HCEC 1CT (cell line): ENCODE measurements at places on chromosomes 2 and 18.
A peak's percentile ranks its signal among the peaks of the same experiment; 100 is the strongest.

- no peak for DNase-seq
These were observed 8.7 kb upstream of the BIN1 start for GRCh38 chr2:127115471-127116199.

- no peak for DNase-seq
These were observed 110.9 kb downstream of the RAPGEF4 start for GRCh38 chr2:172846551-172846950.

- DNase-seq, result no peak
These were observed 31.0 kb downstream of the GAD1 start for GRCh38 chr2:170847716-170848115.

DNA sequence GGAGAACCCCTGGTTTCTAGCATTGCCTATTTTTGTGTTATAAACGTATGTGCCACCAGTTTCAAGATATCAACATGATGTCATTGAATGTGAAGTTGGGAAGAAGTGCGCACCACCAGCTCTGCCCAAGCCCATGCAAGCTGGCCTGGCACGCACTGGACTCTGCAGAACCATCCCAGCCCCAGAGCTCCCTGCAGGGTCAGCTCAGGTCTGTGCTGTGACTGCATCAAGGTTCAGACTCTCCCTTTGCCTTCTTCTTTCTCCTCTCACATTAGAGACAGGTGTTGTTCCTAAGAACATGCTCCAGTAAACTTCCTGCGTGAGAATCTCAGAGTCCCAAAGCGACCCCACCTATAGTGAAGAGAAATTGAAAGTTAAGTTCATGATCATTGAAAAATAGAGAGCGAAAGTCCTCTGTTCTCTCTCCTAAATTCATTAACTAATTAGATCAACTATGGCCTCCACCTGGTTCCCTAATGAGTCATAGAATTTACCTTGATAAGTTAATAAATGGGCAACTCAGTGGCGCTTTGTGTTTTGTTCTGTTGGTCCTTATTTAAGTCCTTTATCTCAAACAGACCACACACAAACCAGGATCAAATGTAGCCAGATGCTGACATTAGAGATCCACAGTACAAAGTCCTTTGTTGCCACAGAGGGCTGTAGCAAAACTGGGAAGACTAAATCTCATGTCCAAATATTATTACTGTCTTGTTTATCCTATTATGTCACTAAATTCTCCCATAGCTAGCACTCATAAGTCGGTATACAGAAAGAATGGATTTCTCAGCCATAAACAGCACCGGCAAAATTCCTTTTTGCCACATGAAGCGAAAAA lies 432.3 kb downstream of the STK39 start:
- DNase-seq, result no peak

- DNase-seq, result peak; percentile 67
These were observed at the start of gene ITGA6 for GRCh38 chr2:172427256-172427989. Gene ITGA6, plus strand, starts transcription at chr2:172427586.

DNA sequence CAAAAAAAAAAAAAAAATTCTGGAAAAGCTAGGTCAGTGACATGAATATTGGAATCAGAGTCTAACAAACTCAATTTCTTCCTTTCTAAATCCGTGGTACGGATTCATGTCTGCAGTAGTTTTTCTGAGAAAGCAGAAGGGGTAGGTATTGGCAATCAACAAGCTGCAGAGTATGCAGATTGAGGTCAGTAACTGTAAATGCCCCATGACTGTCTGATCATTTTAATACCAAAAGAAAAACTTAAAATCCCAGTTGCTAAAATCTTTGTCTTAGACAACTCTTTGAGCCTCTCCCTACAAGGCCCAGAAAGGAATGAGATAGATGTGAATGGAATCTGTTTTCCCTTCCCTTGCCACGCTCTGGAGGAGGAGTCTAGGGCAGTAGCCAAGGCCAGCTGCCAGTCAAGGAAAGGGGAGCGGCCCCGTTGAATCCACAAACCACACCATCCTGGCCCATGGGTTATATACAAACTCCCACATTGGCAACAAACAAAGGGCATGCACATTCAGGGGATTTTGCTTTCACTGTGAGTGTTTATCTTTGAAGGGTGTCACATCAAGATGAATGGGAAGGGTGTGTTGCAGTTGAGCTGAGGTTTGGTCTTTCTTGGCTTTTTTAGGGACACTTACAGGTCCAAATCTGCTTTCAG lies 6.1 kb upstream of the CASP8 start:
- peak; percentile 41 for DNase-seq

DNA sequence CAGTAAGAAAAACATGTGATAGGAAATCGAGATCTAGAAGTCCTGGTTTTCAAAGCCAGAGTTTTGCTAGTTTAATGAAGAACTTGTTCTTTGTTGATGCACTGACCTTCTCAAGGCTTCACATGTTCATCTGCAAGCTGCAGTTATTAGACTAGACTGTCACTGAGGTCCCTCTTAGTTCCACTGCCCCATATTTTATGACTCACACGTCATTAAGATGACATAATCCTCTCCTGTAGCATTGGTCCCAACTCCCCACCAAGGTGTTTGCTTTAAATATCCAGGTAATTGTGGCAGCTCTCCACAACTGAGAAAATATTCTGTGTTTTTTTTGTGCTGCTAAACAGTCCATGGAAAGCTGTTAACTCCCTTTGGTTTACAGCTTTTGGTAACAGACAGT lies 149.7 kb downstream of the MREG start:
- no peak for DNase-seq

GRCh38 chr18:50844554-50844953 lies 24.7 kb upstream of the MRO start:
- DNase-seq, result no peak

GRCh38 chr2:103805746-103806145 lies 1043.9 kb downstream of the TMEM182 start:
- DNase-seq, result no peak

- peak; percentile 40 for DNase-seq
These were observed 265.2 kb upstream of the SPHKAP start for GRCh38 chr2:228446734-228447133.

DNA sequence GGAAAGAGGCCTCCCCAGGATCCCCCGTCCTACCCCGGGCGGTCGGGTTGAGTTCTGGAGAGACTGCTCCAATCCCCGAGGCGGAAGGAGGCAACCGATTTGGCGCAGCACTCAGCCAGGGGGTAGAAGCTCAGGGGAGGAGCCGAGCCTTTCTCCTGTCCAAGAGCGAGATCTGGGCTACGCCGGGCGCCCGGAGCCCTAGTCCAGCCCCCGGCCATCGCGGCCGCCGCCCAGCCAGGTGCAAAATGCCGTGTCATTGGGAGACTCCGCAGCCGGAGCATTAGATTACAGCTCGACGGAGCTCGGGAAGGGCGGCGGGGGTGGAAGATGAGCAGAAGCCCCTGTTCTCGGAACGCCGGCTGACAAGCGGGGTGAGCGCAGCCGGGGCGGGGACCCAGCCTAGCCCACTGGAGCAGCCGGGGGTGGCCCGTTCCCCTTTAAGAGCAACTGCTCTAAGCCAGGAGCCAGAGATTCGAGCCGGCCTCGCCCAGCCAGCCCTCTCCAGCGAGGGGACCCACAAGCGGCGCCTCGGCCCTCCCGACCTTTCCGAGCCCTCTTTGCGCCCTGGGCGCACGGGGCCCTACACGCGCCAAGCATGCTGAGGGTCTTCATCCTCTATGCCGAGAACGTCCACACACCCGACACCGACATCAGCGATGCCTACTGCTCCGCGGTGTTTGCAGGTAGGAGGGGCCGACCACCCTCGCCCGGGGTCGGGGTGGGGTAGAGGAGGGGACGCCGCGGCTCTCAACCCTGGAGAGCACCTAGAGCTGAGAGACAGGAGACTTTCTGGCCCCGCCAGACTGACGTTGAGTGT lies at the start of gene DYSF:
Gene DYSF, plus strand, starts transcription at position 158 of the 817 bp plus-strand sequence.
- DNase-seq, result no peak

GRCh38 chr2:233565685-233566140 lies 869 bp downstream of the USP40 start:
- no peak for DNase-seq

DNA sequence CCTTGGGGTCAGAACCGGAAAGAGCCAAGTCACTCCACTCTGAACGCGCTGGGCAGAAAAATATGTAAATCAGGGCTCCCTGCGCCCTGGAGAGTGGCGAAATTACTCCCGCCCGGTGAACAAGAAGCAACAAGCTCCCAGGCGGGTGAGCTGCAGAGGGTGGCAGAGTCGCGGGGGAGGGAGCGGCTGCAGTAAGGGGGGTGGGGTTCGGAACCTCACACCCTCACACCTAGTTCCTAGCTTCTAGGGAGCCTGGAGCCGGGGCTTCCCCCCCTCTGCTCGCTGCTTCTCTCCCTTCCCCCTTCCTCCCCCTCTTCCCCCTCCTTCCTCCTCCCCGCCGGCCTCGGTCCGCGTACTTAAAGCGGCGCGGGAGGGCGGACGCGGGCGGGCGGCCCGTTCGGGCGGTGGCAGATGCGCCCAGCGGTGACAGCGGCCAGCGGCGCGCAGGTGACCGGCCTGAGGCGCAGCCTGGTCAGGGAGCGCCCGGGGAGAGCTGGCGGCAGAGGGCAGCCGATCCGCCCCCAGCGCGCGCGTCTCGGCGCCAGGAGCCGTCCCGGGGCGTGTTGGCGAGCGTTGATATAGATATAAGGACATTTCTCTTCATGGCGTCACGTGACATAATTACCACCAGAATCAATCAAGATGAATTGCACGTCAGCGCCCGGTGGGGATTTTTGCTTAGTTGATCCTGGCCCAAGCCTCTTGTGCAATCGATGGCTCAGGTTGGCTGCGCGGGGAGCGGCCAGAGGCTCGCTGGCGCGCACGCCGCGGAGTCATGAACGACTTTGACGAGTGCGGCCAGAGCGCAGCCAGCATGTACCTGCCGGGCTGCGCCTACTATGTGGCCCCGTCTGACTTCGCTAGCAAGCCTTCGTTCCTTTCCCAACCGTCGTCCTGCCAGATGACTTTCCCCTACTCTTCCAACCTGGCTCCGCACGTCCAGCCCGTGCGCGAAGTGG lies at the start of gene HOXD11:
Gene HOXD11, plus strand, starts transcription at position 700 of the 959 bp plus-strand sequence. Its CDS starts 76 bp downstream, at position 776.
- no peak for DNase-seq

- no peak for DNase-seq
These were observed 724.6 kb upstream of the SALL3 start for GRCh38 chr18:78255013-78255412.
